ENCODE measurements at places on chromosomes 3 and 15. TPM values are rescaled to one million over a fixed set of nuclear protein-coding genes. Genes with fewer than 3 reads are reported as not detected.

ZNF660 gene
- 11.7 TPM for total RNA-seq

DNA sequence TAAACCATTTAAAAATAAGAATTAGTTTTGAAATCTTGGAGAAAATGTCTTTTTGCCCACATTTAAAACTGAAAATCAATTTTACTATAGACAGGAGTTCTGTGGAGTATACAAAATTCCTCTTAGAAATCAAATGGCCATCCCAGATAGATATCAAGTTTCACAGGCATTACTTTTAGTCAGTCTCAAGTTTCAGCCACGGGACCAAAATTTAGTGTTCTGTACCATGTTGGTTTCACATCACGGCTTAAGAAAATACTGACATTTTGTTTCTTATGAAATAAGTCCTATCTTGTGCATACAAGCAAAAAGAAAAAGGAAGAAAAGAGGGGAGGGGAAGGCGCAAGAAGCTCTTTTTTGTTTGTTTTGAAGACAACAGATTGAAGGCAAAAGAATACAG lies 45.7 kb downstream of the EIF2AK4 start:
- no peaks in the 10 kb centered on the region for H3K27me3 ChIP-seq
- no peak for DNase-seq
- no peak overlapping the region for H3K4me3 ChIP-seq
- no peak overlapping the region for H3K27ac ChIP-seq
- H3K4me1 ChIP-seq = no peaks in the 10 kb centered on the region
- H3K36me3 ChIP-seq = peaks cover 38% of the 10 kb centered on the region

GRCh38 chr3:73503781-73504180 lies 121.0 kb downstream of the PDZRN3 start:
- H3K4me3 ChIP-seq = no peak overlapping the region
- no peaks in the 10 kb centered on the region for H3K4me1 ChIP-seq
- no peaks in the 10 kb centered on the region for H3K27me3 ChIP-seq
- H3K27ac ChIP-seq = no peak overlapping the region

P2RY13 gene
- not detected for total RNA-seq

GRCh38 chr3:7683426-7683825 lies 818.2 kb upstream of the LMCD1 start:
- H3K36me3 ChIP-seq = no peaks in the 10 kb centered on the region
- peak overlapping the region; percentile 74 for H3K27ac ChIP-seq
- no peaks in the 10 kb centered on the region for H3K4me1 ChIP-seq
- no peak overlapping the region for H3K4me3 ChIP-seq
- DNase-seq = no peak

NOX5 gene
- total RNA-seq = not detected

DNA sequence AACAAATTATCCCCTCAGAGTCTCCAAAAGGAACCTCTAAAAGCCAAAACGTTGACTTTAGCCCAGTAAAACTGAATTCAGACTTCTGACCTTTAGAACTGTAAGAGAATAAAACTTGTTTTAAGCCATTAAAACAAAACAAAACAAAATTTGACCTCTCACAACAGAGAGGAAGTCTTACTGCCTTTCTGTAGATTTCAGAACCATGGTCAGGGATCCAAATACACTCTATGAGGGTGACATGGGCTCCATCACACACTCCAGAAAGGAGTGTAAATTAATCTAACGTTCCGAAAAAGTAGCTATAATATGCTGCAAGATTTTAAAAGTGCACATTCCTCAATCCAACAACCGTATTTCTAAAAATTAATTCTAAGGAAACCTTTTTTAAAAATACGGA lies 19.2 kb upstream of the RPL14 start:
- no peaks in the 10 kb centered on the region for H3K36me3 ChIP-seq
- H3K27me3 ChIP-seq = no peaks in the 10 kb centered on the region
- no peak overlapping the region for H3K27ac ChIP-seq

COL6A5 gene
- not detected for total RNA-seq

DNA sequence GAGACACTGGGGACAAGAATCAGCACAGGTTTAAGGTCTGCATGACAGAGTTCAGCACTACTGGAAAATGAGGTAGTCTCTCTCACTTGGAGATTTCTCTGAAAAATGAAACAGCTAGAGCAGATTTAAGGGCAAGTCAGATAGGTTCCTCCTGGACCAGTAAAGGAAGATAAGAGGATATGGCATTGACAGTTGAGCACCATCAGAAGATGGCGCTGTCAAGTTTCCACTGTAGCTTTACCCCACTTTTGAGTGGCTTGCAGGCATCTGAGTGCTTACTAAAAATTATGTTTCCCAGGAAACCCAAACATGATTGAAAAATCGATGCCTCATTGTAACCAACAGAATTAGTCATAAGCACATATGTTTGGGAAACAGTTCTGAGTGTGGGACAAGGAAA lies 407.2 kb upstream of the UBE2E2 start:
- no peak overlapping the region for H3K27ac ChIP-seq
- H3K36me3 ChIP-seq = no peaks in the 10 kb centered on the region
- H3K27me3 ChIP-seq = no peaks in the 10 kb centered on the region
- no peak overlapping the region for H3K4me3 ChIP-seq

GRCh38 chr3:44894485-44894884 lies 20.1 kb downstream of the TGM4 start:
- H3K4me3 ChIP-seq = no peak overlapping the region
- peaks cover 5% of the 10 kb centered on the region for H3K4me1 ChIP-seq
- no peaks in the 10 kb centered on the region for H3K27me3 ChIP-seq
- H3K27ac ChIP-seq = no peak overlapping the region
- DNase-seq = no peak

GRCh38 chr15:87348746-87349145 lies 907.8 kb downstream of the NTRK3 start:
- H3K4me3 ChIP-seq = no peak overlapping the region
- no peak for DNase-seq
- peaks cover 1% of the 10 kb centered on the region for H3K27me3 ChIP-seq
- no peak overlapping the region for H3K27ac ChIP-seq
- no peaks in the 10 kb centered on the region for H3K4me1 ChIP-seq

DNA sequence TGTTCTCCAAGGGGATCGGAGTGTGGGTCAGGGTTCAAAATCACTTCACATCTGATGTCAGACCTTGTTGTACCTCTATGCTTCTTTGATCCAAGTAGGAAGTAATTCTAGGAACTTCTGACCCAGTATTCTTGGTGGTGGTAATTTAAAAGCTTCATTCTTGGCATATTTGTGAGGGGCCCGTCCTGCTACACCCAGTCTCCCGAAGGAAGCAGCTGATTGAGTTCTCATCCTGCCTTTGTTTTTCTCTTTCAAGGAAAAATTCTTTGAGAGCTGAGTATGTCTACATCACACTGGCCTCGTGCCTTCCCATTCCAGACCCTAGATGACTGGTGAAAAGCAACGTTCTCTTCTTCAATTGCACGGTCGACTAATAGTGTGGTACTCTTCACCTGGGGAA lies 234.4 kb upstream of the TPRG1 start:
- H3K4me1 ChIP-seq = no peaks in the 10 kb centered on the region
- H3K27me3 ChIP-seq = no peaks in the 10 kb centered on the region
- DNase-seq = no peak
- H3K27ac ChIP-seq = no peak overlapping the region
- H3K4me3 ChIP-seq = no peak overlapping the region
- no peaks in the 10 kb centered on the region for H3K36me3 ChIP-seq

CCDC80 gene
- 12.6 TPM for total RNA-seq

PTH1R gene
- total RNA-seq = 1.5 TPM

ATP13A4 gene
- total RNA-seq = not detected

DNA sequence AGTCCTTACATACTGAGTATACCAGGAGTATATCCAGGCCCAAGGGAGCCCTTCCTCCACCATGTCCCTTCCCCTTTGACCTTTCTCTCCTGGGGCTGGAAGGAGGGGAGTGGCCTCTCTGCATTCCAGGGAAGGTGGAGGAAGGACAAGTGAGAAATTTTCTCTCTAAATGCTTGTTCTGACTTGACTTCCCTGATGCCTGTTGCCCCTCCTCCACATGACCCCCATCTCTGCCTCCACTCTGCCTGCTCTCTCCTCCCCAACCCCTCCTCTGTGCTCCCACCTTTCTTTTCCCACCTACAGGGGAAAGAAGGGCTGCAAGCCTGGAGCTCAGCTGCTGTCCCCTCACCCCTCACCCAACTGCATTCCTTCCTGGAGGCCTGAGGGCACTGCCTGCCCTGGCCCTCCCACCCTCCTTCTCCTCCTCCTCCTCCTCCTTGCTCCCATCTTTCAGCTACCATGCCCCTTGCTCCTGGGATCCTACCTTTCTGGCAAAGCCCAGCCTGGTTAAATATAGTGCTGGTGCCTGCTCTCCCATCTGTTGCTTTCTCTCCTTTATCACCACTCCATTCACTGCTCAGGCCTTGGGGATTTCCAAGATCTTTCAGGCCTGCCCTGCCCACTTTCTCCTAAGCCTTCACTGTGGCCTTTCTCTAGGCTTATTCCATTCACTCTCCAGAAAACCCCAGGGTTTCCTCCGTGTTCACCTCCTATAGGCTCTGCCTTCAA lies 8.5 kb upstream of the DAG1 start:
- H3K4me1 ChIP-seq = peaks cover 32% of the 10 kb centered on the region
- peak overlapping the region; percentile 15 for H3K4me3 ChIP-seq
- DNase-seq = peak; percentile 70
- peak overlapping the region; percentile 89 for H3K27ac ChIP-seq

DNA sequence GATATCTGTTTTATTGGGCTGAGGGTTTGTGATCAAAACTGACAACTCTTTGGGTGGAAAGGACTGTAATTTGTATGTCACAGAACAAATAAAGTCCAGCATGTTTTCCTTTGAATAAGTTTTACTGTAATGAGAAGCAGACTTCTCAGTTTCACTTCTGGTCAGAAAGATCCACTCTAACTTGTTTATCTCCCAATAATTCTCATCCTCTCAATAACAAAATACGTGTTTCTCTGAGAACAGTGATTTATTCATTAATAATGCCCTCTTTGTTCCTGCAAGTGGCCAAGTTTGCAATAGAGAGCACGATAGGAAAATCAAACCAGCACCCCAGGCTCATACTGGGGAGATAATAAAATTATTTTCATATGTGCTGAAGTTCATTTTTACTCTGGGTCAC lies 190.6 kb downstream of the CNTN3 start:
- H3K4me1 ChIP-seq = no peaks in the 10 kb centered on the region
- DNase-seq = no peak
- no peak overlapping the region for H3K27ac ChIP-seq
- no peaks in the 10 kb centered on the region for H3K36me3 ChIP-seq

- DNase-seq = no peak
- no peak overlapping the region for H3K27ac ChIP-seq
- no peaks in the 10 kb centered on the region for H3K36me3 ChIP-seq
- H3K27me3 ChIP-seq = no peaks in the 10 kb centered on the region
- no peaks in the 10 kb centered on the region for H3K4me1 ChIP-seq
These were observed 45.4 kb downstream of the TMEM45A start for GRCh38 chr3:100537646-100538338.

ACTC1 gene
- 90.0 TPM for total RNA-seq

DNA sequence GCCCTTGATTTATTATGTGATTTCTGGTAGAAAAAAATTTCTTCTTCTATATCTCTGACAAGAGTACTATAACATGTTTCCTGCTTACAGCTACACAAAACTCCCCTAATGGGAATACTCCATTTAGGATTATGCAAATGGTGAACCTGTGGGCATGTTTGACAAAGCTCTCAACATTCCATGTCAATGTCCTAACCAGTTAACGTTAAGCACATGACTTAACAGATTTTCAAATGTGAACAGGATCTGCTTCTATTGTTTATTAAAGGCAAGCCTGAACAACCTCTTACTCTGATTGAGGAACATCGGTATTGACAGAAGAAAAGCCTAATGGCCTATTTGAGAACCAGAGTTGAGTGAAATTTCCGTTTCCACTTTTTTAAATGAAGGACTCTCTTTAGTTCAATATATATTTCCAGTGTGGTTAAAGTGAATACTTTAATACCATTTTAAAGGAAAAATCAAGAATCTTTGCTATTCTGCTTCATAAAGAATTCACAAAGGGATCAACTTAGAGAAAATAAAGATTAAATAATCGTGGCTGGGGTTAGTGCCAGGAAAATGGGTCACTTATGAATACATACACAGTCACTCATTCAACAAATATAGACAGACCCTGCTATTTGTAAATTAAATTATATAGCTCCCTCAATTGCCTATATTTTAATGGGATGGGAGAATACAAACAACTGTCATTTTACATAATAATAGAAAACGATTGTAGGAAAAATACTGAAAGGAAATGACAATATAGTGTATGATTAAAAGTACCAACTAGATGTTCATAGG lies 300.3 kb upstream of the CBLB start:
- no peaks in the 10 kb centered on the region for H3K4me1 ChIP-seq
- no peak overlapping the region for H3K4me3 ChIP-seq
- H3K27me3 ChIP-seq = no peaks in the 10 kb centered on the region
- no peak overlapping the region for H3K27ac ChIP-seq

DNA sequence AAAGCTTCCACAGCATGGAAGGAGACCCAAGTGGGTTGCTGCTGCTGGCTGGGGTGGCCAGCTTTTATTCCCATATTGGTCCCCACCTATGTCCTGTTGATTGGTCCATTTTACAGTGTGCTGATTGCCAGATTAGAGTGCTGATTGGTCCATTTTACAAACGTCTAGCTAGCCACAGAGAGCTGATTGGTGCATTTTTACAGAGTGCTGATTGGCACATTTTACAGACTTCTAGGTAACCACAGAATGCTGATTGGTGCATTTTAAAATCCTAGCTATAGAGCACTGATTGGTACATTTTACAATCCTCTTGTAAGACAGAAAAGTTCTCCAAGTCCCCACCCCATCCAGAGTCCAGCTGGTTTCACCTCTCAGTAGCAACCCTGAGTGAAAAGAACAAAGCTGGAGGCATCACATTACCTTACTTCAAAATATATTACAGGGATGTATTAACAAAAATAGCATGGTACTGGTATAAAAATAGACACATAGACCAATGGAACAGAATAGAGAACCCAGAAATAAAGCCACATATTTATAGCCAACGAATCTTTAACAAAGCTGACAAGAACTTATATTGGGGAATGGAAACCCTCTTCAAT lies 7.5 kb upstream of the ACVR2B start:
- H3K4me3 ChIP-seq = no peak overlapping the region
- H3K4me1 ChIP-seq = no peaks in the 10 kb centered on the region
- no peaks in the 10 kb centered on the region for H3K27me3 ChIP-seq
- no peaks in the 10 kb centered on the region for H3K36me3 ChIP-seq
- DNase-seq = no peak

GRCh38 chr15:83109532-83109931 lies 2.1 kb downstream of the TM6SF1 start:
- no peaks in the 10 kb centered on the region for H3K4me1 ChIP-seq
- DNase-seq = no peak
- no peaks in the 10 kb centered on the region for H3K36me3 ChIP-seq
- H3K4me3 ChIP-seq = no peak overlapping the region

- no peak overlapping the region for H3K27ac ChIP-seq
- H3K36me3 ChIP-seq = no peaks in the 10 kb centered on the region
- no peaks in the 10 kb centered on the region for H3K27me3 ChIP-seq
- no peak for DNase-seq
- no peak overlapping the region for H3K4me3 ChIP-seq
- H3K4me1 ChIP-seq = no peaks in the 10 kb centered on the region
These were observed 45.8 kb downstream of the PARP15 start for GRCh38 chr3:122623031-122623829.

DNA sequence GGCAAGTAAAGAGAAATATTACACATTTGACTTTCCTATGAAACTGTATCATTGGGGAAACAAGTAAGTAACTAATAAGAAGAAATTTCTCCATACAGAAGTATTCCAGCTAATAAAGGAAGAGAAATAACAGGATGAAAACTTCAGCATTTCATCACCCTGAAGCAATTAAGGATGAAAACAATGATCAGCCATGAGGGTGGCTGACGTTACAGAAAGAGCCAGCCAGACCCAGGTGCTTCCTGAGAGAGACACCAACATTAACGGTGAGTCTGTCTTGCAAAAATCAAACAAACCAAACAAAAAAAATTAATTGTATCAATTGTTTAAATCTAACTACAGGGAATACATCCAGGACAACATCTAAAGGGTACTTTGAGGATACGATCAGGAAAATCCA lies 190.0 kb downstream of the ARRDC4 start:
- H3K4me3 ChIP-seq = no peak overlapping the region
- no peak for DNase-seq
- H3K4me1 ChIP-seq = no peaks in the 10 kb centered on the region
- H3K36me3 ChIP-seq = no peaks in the 10 kb centered on the region
- H3K27me3 ChIP-seq = no peaks in the 10 kb centered on the region
